Astrocyte (in vitro differentiated cells and primary cell): ENCODE measurements at places on chromosomes 6 and 20. TPM values are rescaled to one million over a fixed set of nuclear protein-coding genes. Genes with fewer than 3 reads are reported as not detected.

GRCh38 chr6:116070616-116071389 lies 10.1 kb upstream of the FRK start:
- H3K4me1 ChIP-seq = peaks cover 7% of the 10 kb centered on the region
- no peak for DNase-seq
- H3K27me3 ChIP-seq = no peaks in the 10 kb centered on the region

Gene TRIM40
- not detected in 2 replicates for total RNA-seq

Gene TGM3
- total RNA-seq = not detected in 2 replicates

DNA sequence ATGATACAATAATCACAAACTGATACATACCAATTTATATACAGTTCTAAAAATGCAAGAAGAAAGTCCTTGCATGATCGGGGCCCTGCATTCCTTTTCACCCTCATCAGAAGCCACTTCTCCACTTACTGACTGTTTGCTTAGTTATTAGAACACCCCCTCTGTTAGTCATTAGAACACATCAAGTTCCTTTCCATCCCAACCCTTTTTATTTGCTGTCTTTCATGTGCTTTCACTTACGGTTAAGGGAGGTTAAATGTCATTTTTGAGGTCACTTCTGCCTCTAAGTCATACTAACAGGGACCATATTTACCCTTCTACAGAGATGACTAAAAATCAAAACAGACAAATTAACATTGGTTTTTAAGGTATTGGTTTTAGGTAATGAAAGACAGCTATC lies 149.1 kb downstream of the LMBRD1 start:
- H3K4me1 ChIP-seq = no peaks in the 10 kb centered on the region
- H3K27ac ChIP-seq = no peak overlapping the region
- H3K36me3 ChIP-seq = no peaks in the 10 kb centered on the region
- no peak for DNase-seq
- no peak overlapping the region for H3K4me3 ChIP-seq

DNA sequence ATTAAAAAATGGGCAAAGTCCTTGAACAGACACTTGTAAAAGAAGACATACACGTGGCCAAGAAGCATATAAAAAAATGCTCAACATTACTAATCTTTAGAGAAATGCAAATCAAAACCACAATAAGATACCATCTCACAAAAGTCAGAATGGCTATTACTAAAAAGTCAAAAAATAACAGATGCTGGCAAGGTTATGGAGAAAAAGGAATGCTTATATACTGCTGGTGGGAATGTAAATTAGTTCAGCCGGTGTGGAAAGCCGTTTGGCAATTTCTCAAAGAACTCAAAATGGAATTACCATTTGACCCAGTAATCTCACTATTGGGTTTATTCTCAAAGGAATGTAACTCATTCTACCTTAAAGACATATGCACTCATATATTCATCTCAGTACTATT lies 166.6 kb downstream of the KHDC1L start:
- DNase-seq = peak; percentile 85
- no peak overlapping the region for H3K27ac ChIP-seq
- H3K36me3 ChIP-seq = no peaks in the 10 kb centered on the region
- no peaks in the 10 kb centered on the region for H3K27me3 ChIP-seq

Gene TMEM200A
- total RNA-seq = 14.9 and 17.3 TPM in 2 replicates

Gene MTFR2
- 1.3 and 1.8 TPM in 2 replicates for total RNA-seq

DNA sequence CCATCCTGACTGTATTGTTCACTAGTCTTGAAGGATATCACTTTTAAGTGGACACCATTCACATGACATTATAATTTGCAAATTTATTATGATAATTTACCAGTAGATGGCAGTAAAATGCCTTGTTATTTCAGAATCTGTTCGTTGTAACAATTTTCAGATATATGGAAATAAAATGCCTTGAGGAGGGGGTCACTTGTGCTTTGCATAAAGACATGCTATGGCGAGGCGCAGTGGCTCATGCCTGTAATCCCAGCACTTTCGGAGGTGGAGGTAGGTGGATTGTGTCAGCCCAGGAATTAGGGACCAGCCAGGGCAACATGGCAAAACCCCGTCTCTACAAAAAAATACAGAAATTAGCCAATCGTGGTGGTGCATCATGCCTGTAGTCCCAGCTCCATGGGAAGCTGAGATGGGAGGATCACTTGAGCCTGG lies 9.0 kb upstream of the NCOA6 start:
- H3K4me1 ChIP-seq = no peaks in the 10 kb centered on the region
- H3K4me3 ChIP-seq = no peak overlapping the region
- H3K27ac ChIP-seq = no peak overlapping the region
- no peak for DNase-seq

GRCh38 chr6:34205916-34206315 lies 30.8 kb upstream of the HMGA1 start:
- no peak overlapping the region for H3K27ac ChIP-seq
- no peak for DNase-seq
- H3K27me3 ChIP-seq = no peaks in the 10 kb centered on the region

DNA sequence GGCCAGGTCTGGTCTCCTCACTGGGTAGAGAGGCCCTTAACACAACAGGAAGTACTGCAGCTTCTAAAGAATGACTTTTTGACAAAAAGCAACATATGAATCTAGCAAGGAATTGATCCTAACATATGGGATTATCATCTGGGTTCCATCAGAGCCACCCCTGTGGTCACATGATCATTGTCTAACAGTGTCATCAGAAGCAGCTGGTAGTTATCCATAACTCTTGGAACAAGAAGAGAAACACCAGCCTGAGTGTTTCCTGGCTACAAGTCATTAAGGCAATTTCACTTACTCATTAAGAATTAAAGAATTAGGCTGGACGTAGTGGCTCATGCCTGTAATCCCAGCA lies 219.3 kb upstream of the ARID1B start:
- H3K27me3 ChIP-seq = no peaks in the 10 kb centered on the region
- no peaks in the 10 kb centered on the region for H3K4me1 ChIP-seq
- H3K36me3 ChIP-seq = no peaks in the 10 kb centered on the region
- no peak overlapping the region for H3K27ac ChIP-seq

DNA sequence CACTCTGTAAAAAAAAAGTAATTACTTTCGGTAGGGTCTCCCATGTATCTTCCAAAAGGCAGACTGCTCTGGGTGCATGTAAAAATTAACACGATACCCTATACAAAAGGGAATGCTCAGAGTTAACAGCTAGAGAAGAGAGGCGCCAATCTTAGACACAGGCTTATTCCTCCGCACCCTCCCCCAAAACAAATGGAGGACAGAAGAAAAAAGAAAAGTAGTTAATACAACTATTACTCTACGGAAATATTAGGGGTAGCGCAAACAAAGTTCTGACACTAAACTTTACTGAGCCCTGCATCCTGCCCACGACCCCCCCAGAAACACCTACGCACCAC lies 331 bp upstream of the UFL1 start:
- peaks cover 14% of the 10 kb centered on the region for H3K4me1 ChIP-seq
- DNase-seq = no peak
- H3K27me3 ChIP-seq = no peaks in the 10 kb centered on the region
- H3K36me3 ChIP-seq = peaks cover 7% of the 10 kb centered on the region
- H3K27ac ChIP-seq = peak overlapping the region; percentile 98
- H3K4me3 ChIP-seq = peak overlapping the region; percentile 99

GRCh38 chr6:160082627-160083026 lies 39.0 kb upstream of the SLC22A1 start:
- no peak overlapping the region for H3K27ac ChIP-seq
- no peak overlapping the region for H3K4me3 ChIP-seq
- peaks cover 23% of the 10 kb centered on the region for H3K36me3 ChIP-seq
- H3K27me3 ChIP-seq = no peaks in the 10 kb centered on the region
- no peaks in the 10 kb centered on the region for H3K4me1 ChIP-seq
- DNase-seq = no peak

DNA sequence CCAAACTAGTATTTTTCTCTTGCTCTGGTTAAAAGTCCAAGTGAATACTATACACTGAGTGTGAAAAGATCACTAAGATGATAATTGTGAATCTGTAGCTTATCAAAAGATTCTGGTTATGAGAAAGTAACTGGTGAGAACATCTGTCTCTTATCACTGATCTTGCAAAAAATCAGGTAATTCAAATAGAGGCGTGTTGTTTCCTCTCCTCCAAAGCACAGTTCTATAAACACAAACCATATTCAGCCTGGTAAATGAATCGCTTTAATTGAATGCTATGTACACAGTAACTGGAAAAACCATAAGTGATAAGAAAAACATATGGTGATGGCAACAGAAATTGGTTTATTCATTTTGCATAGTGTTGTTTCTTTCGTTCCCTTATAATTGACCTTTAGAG lies 161.0 kb downstream of the RALGAPA2 start:
- DNase-seq = no peak
- H3K27ac ChIP-seq = no peak overlapping the region
- no peaks in the 10 kb centered on the region for H3K27me3 ChIP-seq

DNA sequence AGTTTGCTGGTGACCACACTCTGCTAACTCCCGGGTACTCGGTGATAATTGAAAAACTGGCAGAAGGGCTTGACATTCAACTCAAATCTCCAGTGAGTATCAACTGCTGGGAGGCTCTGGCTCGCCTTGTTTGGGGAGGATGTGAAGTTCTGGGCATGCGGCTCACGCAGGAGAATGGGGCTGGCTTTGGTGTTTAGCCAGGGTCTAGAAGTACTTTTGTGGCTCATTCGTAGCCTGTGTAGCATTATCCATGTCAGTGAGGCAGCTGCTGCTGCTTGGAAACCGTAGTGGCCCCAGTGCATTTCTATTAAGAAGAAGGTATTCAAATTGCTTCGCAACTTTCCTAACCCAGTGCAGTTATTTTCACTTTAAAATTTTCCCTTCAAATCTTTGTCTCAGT lies 52.2 kb downstream of the KDM1B start:
- no peaks in the 10 kb centered on the region for H3K36me3 ChIP-seq
- DNase-seq = no peak
- H3K27ac ChIP-seq = no peak overlapping the region
- H3K27me3 ChIP-seq = no peaks in the 10 kb centered on the region

DNA sequence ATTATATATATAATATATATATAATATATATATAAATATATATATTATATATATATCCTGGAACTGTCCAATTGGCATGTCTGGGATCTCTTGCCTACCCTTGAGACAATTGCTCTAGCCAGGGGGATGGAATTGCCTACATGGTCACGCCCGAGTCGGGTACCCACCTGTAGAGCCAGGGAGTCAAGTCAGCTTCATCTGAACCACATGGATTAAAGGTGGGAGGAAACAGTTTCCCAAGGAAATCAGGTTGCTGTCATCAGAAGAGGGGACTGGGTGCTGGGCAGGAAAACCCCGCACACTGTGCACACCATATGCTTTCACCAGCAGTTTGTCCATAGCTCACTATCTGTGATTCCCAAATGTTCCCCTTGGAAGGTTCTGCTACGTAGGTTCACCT lies 252.5 kb upstream of the NOX3 start:
- no peaks in the 10 kb centered on the region for H3K27me3 ChIP-seq
- H3K4me3 ChIP-seq = no peak overlapping the region
- no peaks in the 10 kb centered on the region for H3K4me1 ChIP-seq
- no peak overlapping the region for H3K27ac ChIP-seq

Gene PHACTR2
- total RNA-seq = 32.7 and 44.7 TPM in 2 replicates

Gene MOXD1
- total RNA-seq = 3.5 and 4.8 TPM in 2 replicates

GRCh38 chr6:147839708-147840610 lies 331.5 kb downstream of the SAMD5 start:
- no peaks in the 10 kb centered on the region for H3K4me1 ChIP-seq
- no peak for DNase-seq
- H3K27me3 ChIP-seq = no peaks in the 10 kb centered on the region

- no peaks in the 10 kb centered on the region for H3K36me3 ChIP-seq
- H3K27ac ChIP-seq = peak overlapping the region; percentile 68
- H3K4me3 ChIP-seq = peak overlapping the region; percentile 98
- peak; percentile 22 for DNase-seq
- no peaks in the 10 kb centered on the region for H3K27me3 ChIP-seq
Measured at GRCh38 chr6:692356-692851, 535 bp downstream of the EXOC2 start.

GRCh38 chr6:41469156-41470028 lies 76.8 kb upstream of the FOXP4 start:
- H3K36me3 ChIP-seq = no peaks in the 10 kb centered on the region
- no peaks in the 10 kb centered on the region for H3K27me3 ChIP-seq
- H3K27ac ChIP-seq = no peak overlapping the region
- H3K4me3 ChIP-seq = peak overlapping the region; percentile 33
- no peak for DNase-seq

Gene PREX1
- 2.0 and 3.5 TPM in 2 replicates for total RNA-seq

DNA sequence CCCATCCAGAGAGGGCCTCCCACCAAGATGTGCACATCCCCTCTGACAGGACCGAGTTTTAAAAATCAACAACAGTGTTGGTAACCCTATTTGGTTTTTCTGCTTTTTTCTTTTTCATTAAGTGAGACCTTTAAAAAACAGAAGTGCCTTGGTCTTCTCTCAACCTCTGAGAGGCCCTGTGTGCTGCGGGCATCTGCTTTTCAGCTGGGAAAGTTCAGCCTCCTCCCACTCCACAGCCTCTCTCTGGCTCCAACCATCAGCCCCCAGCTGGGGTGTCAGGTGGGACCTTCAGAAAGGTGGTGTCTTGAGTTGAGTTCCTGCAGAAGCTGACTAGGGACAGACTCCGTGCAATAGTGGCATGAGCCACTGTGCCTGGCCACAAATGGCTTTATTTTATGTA lies 64.6 kb upstream of the ZMYND8 start:
- no peak overlapping the region for H3K4me3 ChIP-seq
- H3K36me3 ChIP-seq = no peaks in the 10 kb centered on the region
- no peaks in the 10 kb centered on the region for H3K27me3 ChIP-seq
- no peaks in the 10 kb centered on the region for H3K4me1 ChIP-seq
- DNase-seq = no peak

GRCh38 chr6:7147051-7147671 lies 39.4 kb downstream of the RREB1 start:
- H3K36me3 ChIP-seq = no peaks in the 10 kb centered on the region
- H3K27ac ChIP-seq = peak overlapping the region; percentile 74
- H3K27me3 ChIP-seq = no peaks in the 10 kb centered on the region
- DNase-seq = peak; percentile 47
- peaks cover 37% of the 10 kb centered on the region for H3K4me1 ChIP-seq

DNA sequence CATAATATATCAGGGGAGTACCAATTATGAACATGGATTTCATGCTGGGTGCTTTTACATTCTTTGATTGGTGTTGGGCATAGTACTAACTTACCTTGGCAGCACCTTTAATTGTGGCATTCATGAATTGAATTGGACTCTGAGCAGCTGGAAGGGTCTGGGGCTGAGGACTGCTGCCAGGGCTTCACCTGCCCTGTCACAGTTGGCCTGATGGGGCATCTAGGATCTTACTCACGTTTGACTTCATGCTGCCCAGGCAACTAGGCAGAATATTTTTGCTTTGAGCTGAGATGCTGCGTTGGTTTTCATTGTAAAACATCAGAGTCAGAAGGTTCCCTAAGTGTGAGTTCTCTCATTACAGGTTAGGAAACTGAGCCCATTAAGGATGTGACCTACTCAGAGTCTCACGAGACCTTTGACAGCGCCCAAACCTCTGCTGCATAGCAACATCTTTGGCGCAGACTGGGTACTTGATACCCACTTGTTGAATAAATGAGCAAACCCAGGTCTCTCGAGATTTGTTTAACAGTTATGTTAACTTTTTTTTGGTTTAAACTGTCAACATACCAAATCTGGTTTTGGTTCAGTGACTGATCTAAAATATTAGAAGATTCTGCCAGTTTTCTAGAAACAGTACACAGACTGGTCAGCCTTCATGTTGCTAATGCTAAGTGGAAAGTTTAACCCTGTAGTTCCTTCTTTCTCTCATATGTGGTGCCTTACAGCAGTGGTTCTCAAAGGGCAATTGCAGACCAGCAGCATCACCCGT lies 104.9 kb downstream of the TCP11 start:
- no peak for DNase-seq
- H3K4me1 ChIP-seq = no peaks in the 10 kb centered on the region
- H3K27me3 ChIP-seq = no peaks in the 10 kb centered on the region
- H3K4me3 ChIP-seq = no peak overlapping the region
- no peak overlapping the region for H3K27ac ChIP-seq

Gene DZANK1
- total RNA-seq = 2.3 and 3.0 TPM in 2 replicates
